ENCODE measurements at places on chromosomes 4 and X.

DNA sequence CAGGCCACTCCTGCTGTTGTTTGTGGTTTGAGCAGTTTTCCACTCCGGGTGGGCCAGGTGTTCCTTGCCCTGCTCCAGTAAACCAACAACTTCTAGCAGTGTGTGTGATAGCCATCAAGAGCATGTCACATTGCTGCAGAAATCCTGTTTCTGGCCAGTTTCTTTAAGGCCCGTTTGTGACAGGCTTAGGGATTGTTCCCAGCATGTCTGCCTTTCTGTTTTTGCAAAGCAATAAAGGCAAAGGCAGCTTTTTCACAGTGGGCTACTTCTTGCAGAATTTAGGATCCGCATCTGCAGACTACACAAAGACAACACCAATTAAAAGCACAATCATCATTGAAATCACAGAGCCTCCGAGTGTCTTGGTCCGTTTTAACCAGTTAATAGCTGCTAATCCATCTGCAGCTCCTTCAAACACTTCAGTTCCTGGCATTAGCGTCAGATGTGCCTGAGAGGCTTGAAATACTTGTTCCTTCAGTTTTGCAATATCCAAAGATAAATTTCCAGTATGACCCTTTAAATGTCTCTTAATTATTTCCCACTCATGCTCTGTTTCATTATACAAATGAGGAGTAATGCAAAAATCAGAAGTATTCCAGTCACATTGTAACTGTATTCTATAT lies 65.1 kb downstream of the ADAM29 start:
- DNase-seq: no peak

- no peak for DNase-seq
Measured at GRCh38 chr4:184329235-184329634, 111.6 kb upstream of the ENPP6 start.

DNA sequence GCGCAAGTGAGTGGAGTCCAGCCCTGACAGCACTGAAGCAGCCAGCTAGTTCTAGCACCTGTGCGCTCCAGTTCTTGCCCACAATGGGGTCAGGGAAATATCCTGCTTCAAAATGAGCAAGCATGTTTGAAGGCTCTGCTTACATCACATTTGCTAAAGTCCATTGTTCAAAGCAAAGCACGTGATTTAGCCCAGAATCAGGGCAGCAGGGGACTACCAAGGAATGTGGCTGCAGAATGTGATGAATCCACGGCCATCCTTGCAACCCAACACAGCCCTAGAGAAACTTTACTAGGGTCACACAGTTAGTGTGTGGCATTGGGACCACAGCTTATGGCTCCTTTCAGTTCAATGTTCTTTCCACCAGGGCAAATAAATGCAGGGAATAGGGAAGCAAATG lies 47.3 kb upstream of the SMIM31 start:
- DNase-seq: no peak

DNA sequence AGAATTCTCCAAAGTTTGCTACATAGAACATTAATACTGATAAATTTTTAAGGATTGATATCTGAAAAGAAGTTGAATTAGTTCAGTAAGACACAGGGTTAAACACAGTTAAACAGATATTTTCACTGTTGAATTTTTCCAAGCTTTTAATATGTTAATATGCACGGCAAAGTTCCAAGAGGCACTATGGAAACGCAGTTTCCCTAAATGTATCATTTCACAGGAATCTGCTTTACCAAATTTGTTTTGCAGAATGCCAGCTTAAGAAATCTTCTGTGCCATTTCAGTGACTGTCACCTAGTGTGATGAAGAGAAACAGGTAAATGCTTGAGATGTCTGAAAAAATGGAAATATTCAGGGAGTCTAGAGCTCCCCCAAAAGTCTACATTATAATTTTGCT lies 395.9 kb upstream of the GRIA3 start:
- DNase-seq: no peak

- no peak for DNase-seq
Measured at GRCh38 chrX:1358793-1359476, 22.4 kb downstream of the IL3RA start.

GRCh38 chr4:185955826-185956543 lies 113.0 kb upstream of the TLR3 start:
- DNase-seq: no peak

Data from urothelium cell line (cell line).